ENCODE measurements at places on chromosomes 1 and 21.

- DNase-seq, result peak; percentile 91
These were observed 19.4 kb downstream of the PRPF38A start for GRCh38 chr1:52423771-52424170.

- no peak for DNase-seq
These were observed 201.7 kb downstream of the TM2D1 start for GRCh38 chr1:61523229-61523628.

GRCh38 chr1:205571747-205572146, 60.1 kb downstream of the ELK4 start:
- DNase-seq, result no peak

GRCh38 chr1:9606948-9607347, 18.2 kb downstream of the TMEM201 start:
- no peak for DNase-seq

DNA sequence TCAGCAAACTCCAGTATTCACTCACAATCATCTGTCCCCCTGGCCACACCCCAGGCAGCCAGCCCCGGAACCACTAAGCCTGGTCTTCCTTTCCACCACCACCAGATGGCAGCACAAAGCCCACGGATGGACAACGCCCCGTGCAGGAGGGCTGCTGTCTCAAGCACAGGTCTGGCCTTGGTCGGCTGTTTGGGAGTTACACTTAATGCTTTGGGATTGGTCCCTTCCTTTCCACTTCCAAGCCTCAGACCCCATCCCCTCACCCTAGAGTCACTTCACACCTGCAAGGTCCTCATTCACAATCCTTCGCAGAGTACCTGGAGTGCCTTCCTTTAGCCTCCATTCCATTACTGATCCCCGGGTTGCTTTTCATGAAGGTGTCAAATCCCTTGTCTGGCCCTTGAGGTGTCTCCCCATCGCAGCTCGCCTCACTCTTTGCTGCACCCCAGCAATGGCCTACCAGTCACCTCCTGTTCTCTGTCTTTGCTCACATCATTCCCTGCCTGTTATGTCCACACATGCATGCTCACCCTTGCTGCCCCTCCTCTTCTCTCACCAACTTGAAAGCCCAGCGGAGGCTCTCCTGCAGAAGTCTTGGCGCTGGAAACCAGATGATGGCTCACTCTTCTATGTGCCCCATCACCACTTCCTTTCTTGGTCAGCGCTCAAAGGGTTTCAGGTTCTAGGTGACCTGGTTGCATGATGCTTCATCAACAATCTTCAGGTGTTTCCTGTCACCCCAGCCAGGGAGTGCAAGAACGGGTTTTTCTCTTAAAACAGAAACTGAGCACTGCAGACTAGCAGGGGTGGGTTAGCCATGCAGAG, 24.9 kb upstream of the KCNA2 start:
- DNase-seq, result peak; percentile 94
